ENCODE measurements at places on chromosomes 7 and 10.
A peak's percentile ranks its signal among the peaks of the same experiment; 100 is the strongest.

- DNase-seq, result no peak
Measured at GRCh38 chr10:95242581-95243317, 48.1 kb downstream of the PDLIM1 start.

GRCh38 chr10:43655311-43655710 lies 6.6 kb upstream of the ZNF32 start:
- DNase-seq, result no peak

- DNase-seq, result no peak
Measured at GRCh38 chr7:69630292-69630691, 32.0 kb downstream of the AUTS2 start.

DNA sequence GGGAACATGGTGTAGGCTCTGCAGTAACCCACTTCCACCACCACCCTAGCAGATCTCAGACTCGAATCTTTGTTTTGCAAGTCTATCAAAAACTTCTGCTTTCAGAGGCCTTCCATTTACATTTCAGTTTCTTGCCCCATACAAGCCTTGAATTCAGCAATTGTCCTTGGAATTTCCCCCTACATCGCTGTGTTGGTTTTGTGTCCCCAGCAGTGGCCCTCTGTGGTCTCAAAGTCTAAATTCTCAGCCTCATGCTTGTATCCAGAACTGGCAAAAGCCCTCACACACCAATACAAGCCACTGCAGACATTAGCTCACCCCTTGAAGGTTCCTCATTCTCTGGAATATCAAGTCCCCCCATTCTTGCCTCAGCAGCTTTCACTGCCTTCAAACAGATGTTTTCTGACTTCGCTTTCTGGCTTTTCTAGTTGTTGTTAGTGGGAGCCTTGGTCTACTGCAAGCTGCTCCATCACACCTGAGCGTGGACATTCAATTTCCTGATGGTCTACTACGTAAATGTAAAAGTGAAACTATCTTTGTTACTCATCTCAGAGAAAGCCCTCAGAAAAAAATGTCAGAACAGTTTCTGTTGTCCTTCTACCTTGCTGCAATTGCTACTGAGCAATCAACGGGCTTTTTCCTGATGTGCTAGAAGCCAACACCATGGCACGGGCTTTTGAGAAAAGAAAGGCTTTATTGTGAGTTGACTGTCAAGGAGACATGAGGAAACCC lies 1.8 kb upstream of the NUB1 start:
- no peak for DNase-seq

GRCh38 chr7:156768698-156769472 lies 124.1 kb downstream of the LMBR1 start:
- DNase-seq, result no peak

- no peak for DNase-seq
Measured at GRCh38 chr7:44144968-44145478, 3.9 kb upstream of the MYL7 start.

DNA sequence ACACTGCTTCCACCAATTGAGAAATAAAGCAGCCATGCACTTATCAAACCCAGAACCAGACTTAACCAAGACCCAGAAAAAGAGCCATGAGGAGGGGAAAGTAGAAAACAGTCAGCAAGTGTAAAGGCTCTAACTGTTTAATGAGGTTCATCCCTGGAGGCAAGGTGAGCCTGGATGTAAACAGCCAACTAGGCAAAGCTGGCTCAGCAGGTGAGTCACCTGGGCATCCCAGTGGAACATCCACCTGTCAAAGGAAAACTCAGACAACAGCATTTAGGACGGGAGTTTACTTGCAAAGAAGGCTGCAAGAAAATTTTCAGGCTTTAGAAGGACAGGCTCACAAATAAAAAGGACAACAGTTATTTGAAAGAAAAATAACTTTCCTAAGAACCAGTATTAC lies 153.0 kb downstream of the SNX13 start:
- DNase-seq, result no peak

GRCh38 chr10:125152450-125153368 lies 7.7 kb downstream of the CTBP2 start:
- DNase-seq, result no peak

DNA sequence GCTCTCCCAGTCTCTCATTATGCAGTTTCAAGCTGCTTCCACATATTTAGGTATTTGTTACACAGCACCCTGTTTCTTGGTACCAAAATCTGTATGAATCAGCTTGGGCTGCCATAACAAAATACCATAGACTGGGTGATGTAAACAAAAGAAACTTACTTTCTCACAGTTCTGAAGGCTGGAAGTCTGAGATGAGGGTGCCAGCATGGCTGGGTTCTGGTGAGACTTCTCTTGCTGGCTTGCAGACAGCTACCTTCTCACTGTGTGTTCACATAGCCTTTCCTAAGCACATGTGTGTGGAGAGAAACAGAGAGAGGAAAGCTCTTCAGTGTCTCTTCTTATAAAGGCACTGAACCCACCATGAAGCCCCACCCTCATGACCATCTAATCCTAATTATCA lies 15.7 kb upstream of the CBLL1 start:
- DNase-seq, result no peak

DNA sequence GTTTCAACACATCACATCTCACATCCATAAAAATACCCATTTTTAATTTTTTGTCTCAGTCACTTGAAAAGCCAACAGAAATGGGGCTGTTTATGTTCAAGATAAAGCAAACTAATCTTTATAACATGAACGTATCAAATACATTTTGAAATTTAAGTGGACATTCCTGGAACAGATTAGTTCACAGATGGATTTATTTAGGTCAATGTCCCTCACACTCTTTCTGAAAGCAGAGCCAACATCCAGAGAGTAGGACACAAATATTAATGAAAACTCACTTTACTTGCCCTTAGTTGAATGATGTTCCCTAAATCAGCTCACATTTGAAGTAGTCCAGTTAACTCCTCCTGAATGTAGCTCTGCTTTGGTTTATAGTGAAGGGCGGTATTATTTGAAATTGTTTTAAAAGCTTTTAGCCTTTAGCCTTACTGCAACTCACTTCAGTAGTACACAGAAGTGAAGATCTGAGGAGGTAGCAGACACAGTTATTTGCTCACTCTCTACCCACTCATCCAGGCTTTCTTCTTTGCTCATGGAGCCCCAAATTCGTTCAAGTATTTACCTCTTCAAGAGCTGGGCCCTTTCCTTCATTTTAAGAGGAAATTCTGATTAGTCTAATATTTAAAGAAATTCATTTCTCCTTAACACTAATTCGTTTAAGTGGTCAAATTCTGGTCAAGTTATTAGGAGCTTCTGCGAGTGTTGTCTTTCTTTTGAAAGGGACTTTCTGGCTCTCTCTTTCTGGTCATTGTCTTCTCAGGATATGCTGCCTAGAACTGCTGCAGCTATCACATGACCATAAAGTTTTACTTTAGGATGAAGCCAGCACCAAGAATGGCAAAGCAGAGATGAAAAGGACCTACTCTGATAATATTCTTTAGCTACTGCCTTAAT lies 180.6 kb upstream of the AGR3 start:
- no peak for DNase-seq

- DNase-seq, result peak; percentile 22
Measured at GRCh38 chr7:2632733-2633537, 1.1 kb downstream of the TTYH3 start.

GRCh38 chr7:128710481-128710880 lies 28.7 kb upstream of the CALU start:
- DNase-seq, result no peak

DNA sequence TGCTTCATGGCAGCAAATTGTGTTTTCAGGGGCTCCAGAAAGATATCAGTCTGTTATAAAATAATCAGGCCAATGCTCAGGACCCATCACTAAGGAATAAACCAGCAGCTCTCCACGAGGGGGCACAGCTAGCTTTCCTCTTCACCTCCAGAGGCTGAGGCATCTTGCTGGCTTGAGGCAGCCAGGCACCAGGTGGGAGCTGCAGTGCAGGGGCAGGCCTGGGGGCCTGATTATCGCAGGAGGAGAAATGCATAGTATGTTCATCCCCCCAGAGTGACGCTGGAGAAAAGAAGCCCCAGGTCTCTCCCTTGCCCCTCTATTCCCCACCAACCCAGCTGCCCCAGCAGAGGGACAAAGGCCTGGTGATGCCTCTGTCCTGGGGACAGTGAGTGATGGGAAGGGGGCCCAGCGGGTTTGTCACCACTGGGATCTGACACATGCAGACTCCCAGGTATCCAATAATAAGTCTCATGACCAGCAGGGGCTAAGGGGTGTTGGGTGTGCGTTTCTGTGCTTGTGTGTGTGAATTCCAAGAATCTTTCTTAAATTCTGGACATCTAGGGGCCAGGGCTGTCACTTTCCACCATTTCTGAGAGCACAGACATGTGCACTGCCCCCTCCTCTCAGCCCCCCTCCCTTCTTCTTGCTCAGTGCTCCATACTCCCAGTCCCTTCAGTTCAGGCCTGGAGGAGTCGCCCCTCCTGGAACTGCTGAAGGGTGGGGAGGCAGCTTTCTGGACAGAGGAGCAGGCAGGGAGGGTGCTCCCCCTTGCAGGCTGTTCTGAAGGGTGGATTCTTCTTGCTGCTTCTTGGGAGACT lies 128.1 kb upstream of the FAM20C start:
- DNase-seq, result no peak

- DNase-seq, result no peak
Measured at GRCh38 chr10:133159950-133160825, at the start of gene KNDC1. TSS of gene KNDC1 (plus strand) at chr10:133160219. CDS start at chr10:133160468, 249 bp downstream.

DNA sequence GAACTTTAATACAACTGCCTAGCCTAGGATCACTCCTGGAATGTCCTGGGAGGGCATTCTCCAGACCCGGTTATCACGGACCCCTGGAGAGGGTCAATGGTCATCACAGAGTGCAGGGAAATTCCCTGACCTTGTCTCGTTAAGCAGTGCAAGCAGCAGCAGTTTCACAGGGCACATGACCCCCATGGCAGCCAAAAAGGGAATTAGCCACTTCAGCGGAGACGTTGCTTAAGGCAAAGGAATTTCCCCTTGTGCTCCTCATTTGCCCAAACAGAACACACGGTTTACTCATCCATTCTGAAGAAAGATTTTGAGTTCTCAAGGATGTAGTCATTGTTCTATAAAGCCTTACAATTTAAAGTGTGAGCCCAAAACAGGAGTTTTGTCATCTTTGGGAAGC lies 260.3 kb downstream of the SNX13 start:
- no peak for DNase-seq

DNA sequence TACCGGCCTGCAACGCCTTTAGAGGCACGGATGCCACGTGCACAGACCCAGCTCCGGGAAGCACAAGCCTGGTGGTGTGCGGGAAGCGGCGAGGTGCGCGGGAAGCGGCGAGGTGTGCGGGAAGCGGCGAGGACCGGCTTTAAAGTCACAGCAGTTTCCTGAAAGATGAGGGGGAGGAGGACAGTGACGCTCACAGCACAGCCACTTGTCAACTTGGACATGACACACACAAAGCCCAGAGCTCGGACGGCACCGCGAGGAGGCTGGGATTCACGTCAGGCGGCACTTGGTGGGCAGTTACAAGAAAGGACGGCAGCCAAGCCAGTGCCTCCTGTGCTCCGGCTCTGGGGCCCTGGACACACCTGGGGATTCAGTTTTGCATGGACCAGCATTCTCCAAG lies 525.9 kb downstream of the DNAJB6 start:
- no peak for DNase-seq

DNA sequence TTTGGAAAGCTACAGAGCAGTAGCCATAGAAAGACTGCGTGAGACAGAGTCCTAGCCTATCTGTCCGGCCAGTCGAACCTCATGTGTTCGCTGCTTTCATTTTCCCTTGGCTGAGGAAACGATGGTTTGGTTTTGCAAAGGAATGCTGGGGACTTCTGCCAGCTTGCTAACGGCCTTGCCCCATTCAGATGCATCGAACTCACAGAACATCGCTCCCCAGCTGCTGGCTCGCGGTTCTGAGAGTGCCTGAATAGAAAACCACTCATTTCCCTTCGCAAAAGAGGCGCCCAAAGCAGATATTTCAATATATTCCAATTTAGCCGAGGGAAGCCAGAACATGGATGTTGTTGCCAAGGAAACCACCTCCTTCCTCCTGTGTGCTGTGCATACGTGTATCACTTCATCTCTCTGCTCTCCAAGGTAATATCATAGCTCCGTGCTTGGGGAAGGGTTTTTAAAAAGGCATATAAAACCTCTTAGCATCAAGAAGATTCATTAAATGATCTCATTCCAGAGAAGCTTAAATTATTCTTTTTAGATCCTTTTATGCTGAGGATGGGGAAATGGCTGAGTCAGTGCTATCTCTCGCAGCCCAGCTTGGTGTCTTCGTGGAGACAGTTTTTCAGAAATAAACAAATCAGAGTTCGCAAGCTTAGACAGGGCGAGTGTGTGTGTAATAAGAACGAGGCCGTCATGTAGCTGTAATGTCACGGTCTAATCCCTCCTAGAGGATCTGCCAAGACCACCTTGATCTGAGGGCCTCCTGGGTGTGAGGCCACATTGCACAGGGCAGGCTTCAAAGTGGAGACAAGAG lies 215.2 kb downstream of the RPS24 start:
- no peak for DNase-seq

GRCh38 chr7:28654110-28654509 lies 241.8 kb downstream of the CREB5 start:
- DNase-seq, result no peak

DNA sequence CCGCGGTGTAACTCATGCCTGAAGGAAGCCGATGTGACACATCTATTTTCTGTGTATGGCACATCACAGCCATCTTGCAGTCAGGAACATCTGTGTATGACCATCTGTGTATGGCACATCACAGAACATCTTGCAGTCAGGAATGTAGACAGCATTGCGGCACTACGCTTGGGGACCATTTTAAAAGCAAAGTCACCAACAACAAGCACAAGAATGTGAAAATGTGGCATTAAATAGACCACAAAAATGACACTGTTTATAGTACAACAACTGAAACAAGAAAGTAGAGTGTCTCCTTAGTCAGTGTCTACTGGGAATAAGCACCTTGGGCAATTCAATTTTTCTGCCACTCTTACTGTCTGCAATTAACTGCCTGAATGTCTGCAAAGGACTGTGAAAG lies 124.4 kb downstream of the HGF start:
- DNase-seq, result no peak

DNA sequence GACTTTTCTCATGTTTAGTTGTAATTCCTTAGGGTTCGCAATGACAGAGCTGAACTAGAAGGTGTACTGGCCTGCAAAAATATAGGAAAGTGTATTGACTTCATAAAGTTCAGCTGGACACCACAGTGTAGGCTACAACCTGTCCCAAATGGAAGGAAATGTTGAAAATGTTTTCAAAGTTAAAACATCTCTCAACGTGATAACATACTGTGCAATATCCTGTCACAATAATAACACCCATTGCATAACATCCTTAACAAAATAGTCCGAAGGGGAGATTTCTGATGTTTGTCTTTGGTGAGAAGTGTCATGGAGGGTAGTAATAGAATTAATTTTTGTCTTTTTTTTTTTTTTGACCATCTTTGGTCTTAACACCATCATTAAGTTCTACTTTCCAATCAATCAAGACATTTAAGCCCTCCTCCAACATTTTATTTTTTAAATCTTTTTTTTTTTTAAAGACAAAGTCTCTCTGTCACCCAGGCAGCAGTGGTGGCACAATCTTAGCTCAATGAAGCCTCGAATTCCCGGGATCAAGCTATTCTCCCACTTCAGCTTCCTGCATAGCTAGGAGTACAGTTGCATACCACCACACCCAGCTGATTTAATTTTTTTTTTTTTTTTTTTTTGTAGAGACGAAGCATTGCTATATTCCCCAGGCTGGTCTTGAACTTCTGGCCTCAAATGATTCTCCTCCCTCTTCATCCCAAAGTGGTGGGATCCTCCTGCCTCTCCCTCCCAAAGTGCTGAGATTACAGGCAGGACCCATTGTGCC lies 45.7 kb downstream of the DYNC1I1 start:
- DNase-seq, result no peak

- no peak for DNase-seq
Measured at GRCh38 chr10:47326927-47327330, 4.7 kb downstream of the GDF2 start.

GRCh38 chr7:104898434-104898833 lies 115.6 kb upstream of the KMT2E start:
- no peak for DNase-seq

- peak; percentile 56 for DNase-seq
Measured at GRCh38 chr7:157339777-157340677, 3.2 kb downstream of the DNAJB6 start.

Measured in stimulated activated CD4-positive, alpha-beta T cell treated with anti-CD3 and anti-CD28 coated beads, Interleukin-12 subunit alpha, Interleukin-12 subunit beta, amount 100 ng/mL, for 24 hours (primary cell).